ENCODE measurements at places on chromosomes 6 and 20.

DNA sequence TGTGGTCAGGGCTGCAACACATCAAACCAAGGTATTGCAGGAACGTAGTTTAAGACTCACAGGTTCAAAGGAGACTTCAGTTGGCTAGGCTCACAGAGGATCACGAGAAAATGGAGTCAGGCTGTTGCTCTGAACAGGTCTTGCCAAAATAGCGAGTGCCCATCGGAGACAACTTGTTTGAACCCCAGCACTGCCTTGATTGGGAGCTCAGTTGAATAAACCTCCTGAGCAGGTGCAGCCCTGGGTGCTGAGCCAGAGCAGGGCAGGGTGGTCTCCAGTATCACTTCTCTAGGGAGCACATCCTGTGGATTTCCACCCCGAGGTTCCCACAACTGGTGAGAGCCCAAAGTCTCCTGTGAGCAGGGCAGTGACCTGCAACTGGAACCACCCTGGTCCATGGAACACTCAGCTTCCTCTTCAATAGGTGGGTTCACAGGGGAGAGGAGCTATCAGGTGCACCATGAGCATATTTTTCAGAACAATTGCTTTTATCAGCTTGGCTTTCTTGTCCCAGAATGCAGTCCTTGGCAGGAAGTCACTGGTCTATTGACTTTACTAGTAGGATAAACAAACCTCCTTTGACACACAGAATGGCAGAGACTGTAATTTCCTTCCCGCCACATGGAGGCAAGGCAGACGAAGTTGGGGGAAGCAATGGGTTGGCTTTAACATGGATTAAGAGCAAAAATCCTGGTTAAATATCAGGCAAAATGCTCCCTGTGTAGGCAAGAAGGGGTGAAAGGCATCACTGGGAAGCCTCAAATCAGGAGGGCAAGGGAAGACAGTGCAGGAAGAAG, 267.7 kb upstream of the FOXQ1 start:
- DNase-seq = no peak

DNA sequence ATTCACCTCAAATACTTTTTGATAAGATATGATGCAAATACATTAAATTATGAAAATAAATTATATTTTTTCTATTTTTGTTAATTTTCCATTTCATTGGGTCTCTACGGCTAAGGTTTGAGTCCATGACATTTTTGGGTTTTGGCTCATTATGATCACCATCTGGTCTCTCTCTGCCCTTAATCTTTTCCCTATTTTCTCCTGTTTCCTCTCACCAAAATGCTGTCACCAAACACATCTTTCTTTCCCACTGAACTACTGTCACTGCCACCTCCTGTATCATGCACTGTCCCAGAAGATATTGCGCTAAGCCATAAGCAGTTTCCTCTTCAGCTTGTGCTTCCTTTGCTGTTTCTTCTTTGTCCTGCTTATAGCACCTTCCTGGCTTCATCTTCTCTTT, 42.0 kb upstream of the OGFRL1 start:
- no peak for DNase-seq

- peak; percentile 18 for DNase-seq
These were observed 1.7 kb downstream of the NUDT3 start for GRCh38 chr6:34390531-34391472.

DNA sequence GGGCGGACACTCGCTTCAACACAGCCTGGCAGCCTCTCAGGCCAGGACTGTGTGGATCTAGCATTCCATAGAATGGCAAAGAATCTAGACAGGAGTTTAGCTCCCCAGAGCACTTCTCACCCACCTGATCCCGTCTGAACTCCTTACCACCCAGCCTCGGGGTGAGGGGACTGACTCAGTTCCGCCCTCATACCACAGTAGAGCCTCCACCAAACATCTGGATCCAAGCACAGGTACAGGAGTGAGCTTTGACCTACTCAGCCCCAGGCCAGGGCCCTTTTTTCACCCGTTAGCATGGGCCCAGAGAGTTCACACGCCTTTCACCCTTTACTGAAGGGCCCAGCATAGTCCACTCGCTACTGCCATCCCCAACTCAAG, 715 bp downstream of the PSMF1 start:
- no peak for DNase-seq

GRCh38 chr20:62743777-62744317, 35.2 kb downstream of the NTSR1 start:
- DNase-seq = no peak

GRCh38 chr6:1665214-1665613, 55.5 kb downstream of the FOXC1 start:
- no peak for DNase-seq

DNA sequence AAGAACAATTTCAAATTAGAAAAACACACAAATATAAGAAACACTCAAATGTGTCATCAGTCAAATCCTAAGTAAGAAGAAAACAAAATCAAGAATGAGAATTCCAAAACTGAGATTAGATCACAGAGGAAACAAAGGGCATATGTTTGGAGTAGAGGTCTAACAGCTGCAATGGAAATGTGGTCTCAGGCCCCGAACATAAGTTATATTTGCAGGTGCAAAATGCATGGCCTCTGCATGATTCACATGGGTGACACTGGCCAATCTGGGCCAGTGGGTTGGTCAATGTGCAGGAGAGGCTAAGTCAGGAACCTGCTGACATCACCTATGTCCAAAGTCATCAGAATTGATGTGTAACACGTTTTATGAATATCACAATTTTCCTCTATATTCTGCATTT, 108.5 kb upstream of the MAP7 start:
- DNase-seq = no peak

GRCh38 chr6:72832271-72832670, 210.4 kb downstream of the KCNQ5 start:
- DNase-seq = no peak

DNA sequence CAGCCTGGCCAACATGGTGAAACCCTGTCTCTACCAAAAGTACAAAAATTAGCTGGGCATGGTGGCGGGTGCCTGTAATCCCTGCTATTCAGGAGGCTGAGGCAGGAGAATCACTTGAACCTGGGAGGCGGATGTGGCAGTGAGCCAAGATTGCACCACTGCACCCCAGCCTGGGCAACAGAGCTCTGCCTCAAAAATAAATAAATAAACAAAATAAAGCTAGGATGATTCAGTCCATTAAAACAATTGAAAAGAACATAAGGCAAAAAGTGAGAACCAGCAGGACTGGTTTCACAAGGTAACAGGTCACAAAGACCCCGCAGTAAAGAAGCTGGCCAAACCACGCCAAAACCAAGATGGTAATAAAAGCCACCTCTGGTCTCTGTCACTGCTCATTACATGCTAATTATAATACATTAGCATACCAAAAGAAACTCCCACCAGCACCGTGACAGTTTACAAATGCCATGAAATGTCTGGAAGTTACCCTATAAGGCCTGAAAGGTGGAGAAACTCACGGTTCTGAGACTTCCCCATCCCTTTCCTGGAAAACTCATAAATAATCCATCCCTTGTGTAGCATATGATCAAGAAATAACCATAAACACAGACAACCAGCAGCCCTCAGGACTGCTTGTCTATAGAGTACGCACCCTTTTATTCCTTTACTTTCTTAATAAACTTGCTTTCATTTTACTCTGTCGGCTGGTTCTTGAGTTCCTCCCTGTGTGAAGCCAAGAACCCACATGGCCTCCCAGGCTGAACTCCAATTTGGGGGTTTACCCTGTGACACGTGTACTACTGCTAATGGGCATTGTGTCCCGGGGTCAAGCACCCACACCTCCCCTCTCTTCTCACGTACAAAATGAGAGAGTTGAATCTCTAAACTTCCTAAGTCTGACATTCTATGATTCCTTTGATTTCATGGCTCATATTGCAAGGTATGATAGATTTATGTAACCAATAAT, 10.2 kb downstream of the LAMA4 start:
- DNase-seq = no peak

GRCh38 chr20:416950-417800, 9.1 kb downstream of the RBCK1 start:
- no peak for DNase-seq

- DNase-seq = no peak
These were observed 822 bp downstream of the ELOVL4 start for GRCh38 chr6:79946272-79947190.

- no peak for DNase-seq
These were observed 2.8 kb downstream of the SPO11 start for GRCh38 chr20:57332105-57333089.

DNA sequence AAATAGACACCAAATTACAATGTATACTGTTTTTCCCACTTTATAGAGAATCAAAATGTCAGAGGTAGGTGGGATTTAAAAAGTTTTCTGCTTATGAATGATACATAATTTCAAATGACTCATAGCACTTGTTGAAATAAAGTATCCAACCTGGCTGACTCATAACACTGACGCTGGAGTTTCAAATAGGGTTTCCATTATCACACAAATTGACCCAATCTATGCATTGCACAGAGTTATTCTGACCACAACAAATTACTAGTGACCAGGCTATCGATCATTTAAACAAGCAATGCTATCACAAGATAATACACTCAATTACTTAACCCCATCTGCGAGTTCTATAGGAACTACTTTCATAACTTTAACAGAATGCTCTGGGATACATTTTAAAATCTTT, 31.9 kb upstream of the PRELID3B start:
- DNase-seq = no peak

DNA sequence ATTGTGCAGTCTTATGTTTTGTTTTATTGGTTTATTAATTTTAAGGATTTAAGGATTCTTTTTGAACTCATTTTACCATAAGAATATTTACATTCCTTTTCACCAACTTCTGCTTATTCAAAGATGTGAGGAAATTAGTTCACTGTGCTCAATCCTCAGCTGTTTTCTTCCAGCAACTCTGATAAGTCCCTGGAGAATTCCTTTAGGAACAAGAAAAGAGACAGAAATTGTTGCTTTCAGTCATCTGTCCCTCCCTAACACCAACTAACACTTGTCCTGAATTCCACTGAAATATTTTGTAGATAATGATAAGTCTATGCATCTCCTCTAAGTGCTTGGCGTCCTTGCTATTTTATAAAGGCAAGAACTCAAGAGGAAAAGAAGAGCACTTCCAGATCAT, 334.8 kb upstream of the MARCKS start:
- no peak for DNase-seq

GRCh38 chr6:35754452-35755277, 17.8 kb downstream of the ARMC12 start:
- no peak for DNase-seq

DNA sequence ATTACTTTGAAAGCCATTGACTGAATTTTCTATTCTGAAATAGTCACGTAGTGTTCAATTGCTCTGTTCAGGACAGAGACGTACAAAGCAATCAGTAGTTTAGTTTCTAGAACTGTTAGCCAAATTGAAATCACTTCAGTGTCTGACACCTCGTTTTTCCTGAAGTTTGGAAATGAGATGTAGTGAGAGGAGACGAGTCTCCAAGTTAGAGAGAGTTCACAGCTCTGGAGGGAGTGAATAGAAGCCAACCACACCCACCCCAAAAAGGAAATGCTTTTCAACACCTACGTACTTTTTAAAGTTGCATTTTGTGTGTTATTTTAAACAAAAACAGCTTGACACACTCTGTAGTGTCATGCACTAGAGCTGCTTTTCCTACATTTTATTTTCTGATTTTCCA, 296.0 kb downstream of the ADGRG6 start:
- no peak for DNase-seq

- no peak for DNase-seq
These were observed 221.7 kb upstream of the MARCKS start for GRCh38 chr6:113635222-113635986.

GRCh38 chr20:36632487-36633284, 13.3 kb downstream of the SLA2 start:
- no peak for DNase-seq

DNA sequence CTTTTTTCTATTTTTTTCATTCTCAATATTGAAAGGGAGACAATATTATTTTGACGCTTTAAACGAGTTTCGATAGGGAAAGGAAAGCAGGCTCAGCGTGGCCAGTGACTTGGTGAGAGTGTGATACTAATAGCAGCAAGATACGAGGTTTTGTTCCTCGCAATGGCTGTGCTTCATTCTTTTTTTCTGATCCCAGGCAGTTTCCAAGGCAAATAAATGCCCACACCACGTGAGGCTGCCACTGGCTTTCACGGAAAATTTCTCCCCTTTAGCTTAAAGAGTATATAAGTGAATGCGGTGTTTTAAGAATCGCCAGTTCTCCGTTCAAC, 196.4 kb upstream of the ZNF184 start:
- no peak for DNase-seq

DNA sequence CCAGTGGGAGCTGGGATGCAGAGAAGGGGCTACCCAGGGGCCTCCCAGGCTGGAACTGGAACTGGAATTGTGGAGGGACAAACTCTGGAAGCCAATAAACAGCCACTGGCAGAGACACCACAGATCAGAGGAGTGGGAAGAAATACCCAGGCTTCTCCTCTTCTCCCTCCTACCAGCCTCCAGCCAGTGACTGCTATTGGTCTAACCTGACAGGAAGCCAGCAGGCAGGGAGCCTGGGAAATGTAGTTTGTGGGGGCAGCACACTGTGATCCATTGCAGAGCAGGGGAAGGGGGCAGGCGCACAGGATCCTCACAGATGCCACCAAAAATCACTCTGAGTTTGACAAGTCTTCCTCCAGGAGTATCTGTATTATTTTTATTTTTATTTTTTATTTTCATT, 12.1 kb upstream of the MLN start:
- DNase-seq = no peak

GRCh38 chr6:142800240-142800639, 144.7 kb downstream of the HIVEP2 start:
- DNase-seq = no peak

DNA sequence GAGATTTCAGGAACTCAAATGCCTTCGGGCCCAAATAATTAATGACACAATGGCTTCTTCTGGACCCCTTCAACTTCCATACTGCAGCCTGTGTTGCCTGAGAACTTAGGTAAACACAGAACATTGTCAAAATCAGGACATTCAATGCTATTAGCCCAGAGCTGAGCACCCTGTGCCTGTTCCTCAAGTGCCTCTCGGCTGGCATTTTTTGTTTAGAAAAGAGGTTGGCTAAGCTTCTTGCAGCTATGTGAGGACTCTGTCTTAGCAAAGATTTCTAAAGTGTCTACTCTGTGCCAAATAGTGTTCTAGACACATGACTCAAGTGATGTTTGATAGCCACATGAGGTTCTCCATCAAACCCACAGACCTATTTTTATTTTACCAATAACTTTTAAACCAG, 289.3 kb upstream of the ARID1B start:
- DNase-seq = no peak

- DNase-seq = no peak
These were observed 13.6 kb downstream of the IL20RA start for GRCh38 chr6:137031122-137031521.

DNA sequence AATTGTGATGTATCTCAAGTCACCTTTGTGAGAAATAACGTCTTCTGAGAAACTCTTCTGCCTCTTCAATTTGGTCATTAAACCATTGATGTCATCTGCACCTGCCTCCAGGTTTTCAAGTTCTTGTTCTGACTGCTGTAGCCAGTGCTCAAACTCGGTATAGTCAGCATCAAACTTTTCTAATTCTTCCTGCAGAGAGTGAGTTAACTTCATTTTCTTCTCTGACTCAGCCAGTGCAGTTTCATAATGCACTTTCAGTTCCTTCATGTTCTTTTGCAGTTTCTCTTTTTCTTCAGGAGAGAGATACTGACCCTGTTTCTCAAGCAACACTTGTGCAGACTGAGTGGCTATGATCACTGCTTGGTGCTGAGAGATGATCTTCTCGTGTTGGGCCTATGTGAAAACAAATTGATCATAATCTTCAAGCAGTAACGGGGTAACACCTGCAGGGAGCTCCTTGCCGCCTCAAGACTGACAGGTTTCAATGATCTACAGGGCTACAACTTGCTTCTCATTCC, 48.8 kb downstream of the DST start:
- no peak for DNase-seq

Data from mesenteric fat pad (tissue), 1 donor.